ENCODE measurements at places on chromosomes 6 and 20.

DNA sequence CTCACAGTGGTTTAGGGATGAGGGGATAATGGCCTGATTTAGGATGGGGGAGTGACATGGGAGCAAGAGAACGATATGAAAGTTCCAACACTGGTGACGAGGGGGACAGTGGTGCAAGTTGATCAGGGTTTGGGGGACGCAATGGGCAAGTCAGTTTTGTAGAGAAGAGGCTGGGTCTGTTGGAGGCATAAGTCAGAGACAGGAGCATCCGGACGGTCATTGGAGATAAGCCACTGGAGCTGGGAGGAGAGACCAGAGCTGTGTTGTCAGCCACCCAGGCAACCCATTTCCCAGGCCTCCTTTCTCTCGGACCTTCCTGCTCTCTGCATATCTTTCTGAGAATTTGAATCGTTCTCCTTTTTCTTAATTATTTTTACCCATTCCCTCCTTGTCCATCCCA is 9.5 kb downstream of the DNPH1 start:
- no peak for DNase-seq

- no peak for DNase-seq
Measured at GRCh38 chr20:2617099-2617714, 35.2 kb upstream of the NOP56 start.

- DNase-seq: peak; percentile 66
Measured at GRCh38 chr20:47113362-47114109, 218.9 kb downstream of the EYA2 start.

DNA sequence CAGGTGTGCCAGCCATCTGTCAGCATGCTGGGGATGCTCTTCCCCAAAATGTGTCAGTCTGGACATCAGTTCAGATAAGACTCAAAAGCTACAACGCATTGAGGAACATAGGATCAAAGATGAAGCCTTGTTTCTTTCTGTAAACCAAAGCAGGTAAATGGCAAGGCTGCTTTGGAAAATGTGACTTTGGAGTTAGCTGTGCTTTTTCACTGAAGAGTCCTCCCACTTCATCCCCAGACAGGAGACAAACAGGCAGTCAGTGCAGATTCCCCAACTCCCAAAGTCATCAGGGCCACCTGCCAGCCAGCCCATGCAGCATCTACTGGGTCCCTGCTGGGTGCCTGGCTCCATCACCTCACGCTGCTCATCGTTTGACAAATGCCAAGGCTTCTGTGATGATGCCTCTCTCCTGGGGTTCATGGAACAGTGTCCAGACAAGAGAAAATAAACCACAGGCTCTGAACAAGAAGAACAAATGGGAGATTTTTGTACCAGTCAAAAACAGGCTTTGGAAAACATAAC is 205.0 kb upstream of the BTBD3 start:
- DNase-seq: no peak

DNA sequence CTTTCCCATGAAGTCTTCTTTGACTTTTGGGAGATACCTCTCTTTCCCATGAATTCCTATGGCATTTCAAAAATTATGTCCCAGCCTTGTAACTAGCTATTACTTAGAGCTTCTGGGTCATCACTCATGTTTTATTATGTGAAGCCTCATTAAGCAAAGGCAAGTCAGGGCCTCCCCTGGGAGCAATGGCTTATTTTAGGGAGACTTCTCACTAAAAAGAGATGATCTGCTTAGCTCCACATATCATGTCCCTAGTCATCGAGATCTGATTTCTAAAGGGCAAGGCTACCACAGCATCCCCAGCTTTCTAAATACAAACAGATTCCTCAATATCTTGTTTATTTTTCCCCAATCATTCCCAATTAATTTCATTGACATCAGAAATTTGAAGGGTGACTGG is 154.0 kb upstream of the MANEA start:
- DNase-seq: no peak

DNA sequence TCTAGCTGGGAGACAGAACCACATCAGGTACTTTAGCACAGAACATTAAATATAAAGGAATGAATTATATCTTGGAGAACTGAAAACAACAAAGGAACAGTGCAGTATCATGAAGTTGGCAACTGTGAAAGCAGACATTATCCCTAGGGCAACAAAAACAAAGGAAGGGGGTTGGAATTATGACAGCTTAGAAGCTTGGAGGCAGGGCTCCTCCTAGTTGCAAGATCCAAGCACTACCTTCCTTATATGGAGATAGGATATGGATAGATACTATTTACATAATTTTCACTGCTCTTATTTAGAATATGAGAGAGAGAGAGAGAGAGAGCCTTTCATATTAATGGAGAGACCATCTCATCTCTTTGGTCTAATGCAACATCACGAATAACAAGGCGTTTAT is 27.0 kb downstream of the TMEM14A start:
- peak; percentile 31 for DNase-seq

GRCh38 chr6:8268606-8269005 is 166.3 kb upstream of the EEF1E1 start:
- DNase-seq: no peak
